ENCODE measurements at places on chromosomes 7 and 10.

- H3K36me3 ChIP-seq = no peaks in the 10 kb centered on the region
- no peak overlapping the region for H3K27ac ChIP-seq
- H3K27me3 ChIP-seq = no peaks in the 10 kb centered on the region
- no peak for DNase-seq
These were observed 443.8 kb downstream of the MAGI2 start for GRCh38 chr7:79009647-79010046.

- peak overlapping the region; percentile 91 for H3K27ac ChIP-seq
- no peak for DNase-seq
- H3K27me3 ChIP-seq = no peaks in the 10 kb centered on the region
- peaks cover 10% of the 10 kb centered on the region for H3K4me1 ChIP-seq
- H3K4me3 ChIP-seq = peak overlapping the region; percentile 77
These were observed 655 bp downstream of the PTPRE start for GRCh38 chr10:127907411-127908105.

DNA sequence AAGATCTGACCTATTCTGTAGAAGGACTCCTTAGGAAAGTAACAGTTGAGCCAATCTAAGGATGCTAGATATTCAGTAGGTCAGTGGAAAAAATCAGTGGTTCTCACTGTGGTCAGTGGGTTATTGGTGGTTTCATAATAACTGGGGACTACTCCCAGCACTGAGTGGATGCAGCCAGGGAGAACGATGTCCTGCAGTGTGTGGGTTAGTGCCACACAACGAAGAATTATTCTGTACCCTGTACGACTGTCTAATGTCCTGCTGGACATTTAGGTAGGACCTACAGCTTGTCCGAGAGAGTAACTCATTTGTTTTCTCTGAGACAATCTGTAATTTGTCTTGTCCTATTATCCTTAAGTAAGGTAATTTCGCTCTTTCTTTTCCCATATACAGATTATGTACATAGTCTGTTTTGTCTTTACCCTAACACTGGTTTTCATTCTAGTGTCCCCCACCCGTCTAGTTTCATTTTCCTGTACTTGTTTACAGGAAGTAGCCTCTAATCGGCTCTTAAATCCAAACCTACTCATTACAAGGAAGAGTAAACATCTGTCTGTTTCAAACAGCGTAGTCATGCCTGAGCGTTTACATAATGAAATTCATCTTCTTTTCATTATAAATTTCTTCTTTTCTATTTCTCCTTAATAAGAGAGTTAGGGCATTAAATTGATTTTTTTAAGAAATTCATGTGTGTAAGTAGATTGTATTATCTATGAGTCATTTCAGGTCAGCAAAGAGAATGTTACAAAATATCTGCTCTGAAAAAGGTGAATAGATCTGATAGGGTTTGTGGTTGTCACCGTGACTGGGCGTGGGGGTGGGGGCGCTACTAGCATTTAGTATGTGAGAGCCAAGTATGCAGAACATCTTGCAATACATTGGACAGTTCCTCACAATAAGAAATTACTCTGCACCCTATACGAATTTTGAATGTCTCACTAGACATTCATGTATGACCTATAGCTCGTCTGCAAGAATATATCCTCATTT lies 8.3 kb upstream of the ZC3HAV1L start:
- H3K27me3 ChIP-seq = no peaks in the 10 kb centered on the region
- H3K27ac ChIP-seq = no peak overlapping the region
- H3K4me1 ChIP-seq = no peaks in the 10 kb centered on the region

DNA sequence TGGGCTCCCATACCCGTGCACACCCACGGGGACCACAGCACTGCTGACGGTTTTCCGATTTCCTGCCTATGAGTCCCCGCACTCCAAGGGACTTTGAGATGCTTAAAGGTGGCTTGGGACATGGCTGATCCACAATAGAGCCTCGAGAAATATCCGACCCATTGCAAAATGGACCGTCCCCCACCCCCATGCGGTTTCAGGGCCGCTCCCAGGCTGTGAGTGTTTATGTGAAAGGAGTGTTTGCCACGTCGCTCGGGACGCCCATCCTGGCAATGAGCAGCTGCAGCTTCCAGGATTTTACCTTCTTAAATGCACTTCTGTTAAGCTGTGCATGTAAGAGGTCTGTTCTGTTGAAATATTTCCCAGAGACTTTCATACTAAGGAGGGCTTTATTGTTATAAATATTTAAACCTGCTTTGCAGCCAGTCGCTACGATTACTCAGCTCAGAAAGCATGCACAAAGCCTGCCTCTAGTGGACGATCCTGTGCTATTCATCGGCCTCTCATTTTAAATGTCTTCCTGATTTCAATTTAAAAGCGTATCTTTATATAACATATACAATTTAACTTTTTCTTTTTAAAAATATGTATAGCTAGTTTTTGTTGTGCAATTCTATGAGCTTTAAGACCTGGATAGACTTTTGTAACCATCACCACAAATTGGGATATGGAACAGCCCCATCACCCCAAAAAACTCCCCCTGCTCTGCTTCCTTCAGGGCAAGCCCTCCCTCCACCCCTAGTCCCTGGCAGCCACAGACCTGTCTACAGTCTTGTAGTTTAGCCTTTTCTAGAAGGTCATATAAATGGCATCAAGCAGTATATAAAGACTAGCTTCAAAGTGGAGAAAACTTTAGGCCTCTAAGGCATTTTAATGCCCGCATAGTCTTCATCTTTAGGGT lies 418.3 kb downstream of the PAXIP1 start:
- no peaks in the 10 kb centered on the region for H3K36me3 ChIP-seq
- H3K4me1 ChIP-seq = no peaks in the 10 kb centered on the region
- no peak overlapping the region for H3K27ac ChIP-seq
- H3K27me3 ChIP-seq = no peaks in the 10 kb centered on the region
- no peak overlapping the region for H3K4me3 ChIP-seq
- DNase-seq = peak; percentile 59

- peaks cover 18% of the 10 kb centered on the region for H3K27me3 ChIP-seq
- no peak overlapping the region for H3K27ac ChIP-seq
- H3K4me3 ChIP-seq = no peak overlapping the region
- no peak for DNase-seq
These were observed 4.1 kb downstream of the ARMC3 start for GRCh38 chr10:22931948-22932347.

DNA sequence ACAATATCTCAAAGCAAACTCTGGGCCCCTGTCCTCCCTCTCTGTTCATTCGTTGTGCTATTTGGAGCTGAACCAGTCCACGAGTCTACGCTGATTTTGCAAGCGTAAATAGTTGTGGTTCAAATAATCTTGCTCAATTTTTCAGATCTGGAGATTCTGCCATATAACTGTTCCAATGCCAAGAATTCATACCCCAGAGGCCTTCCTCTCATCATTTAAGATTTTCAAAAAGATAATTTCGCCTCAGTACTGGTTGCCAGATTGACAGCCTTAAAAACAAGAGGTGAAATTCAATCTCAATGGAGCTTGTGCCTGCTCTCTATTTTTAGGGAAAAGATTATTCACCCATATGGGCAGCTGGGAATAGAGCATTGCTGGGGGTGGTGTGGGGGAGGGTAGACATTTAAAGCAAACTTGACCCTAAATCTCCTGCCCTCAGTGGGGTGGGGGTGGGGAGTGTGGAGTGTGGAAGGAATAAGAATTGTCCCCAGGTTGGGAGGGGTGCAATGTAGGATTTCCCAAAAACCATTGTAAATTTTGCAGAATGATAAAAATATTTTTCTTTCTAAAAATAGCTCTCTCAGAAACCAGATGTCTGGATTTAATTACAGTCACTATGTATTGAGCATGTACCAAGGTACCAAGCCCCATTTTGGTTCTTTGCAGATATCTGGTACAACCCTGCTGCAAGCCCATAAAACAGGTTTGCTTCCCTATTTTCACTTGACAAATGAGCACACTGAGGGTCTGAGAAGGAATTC lies 104.7 kb upstream of the EEPD1 start:
- H3K27me3 ChIP-seq = no peaks in the 10 kb centered on the region
- DNase-seq = no peak
- H3K36me3 ChIP-seq = no peaks in the 10 kb centered on the region
- H3K27ac ChIP-seq = peak overlapping the region; percentile 47

GRCh38 chr10:75722609-75723008 lies 291.2 kb downstream of the LRMDA start:
- H3K36me3 ChIP-seq = no peaks in the 10 kb centered on the region
- no peak for DNase-seq
- H3K4me3 ChIP-seq = no peak overlapping the region
- H3K27me3 ChIP-seq = no peaks in the 10 kb centered on the region

GRCh38 chr10:103427866-103428265 lies 24.3 kb downstream of the CALHM2 start:
- DNase-seq = no peak
- no peak overlapping the region for H3K4me3 ChIP-seq
- H3K36me3 ChIP-seq = peaks cover 76% of the 10 kb centered on the region
- H3K27me3 ChIP-seq = no peaks in the 10 kb centered on the region
- H3K27ac ChIP-seq = no peak overlapping the region
- peaks cover 5% of the 10 kb centered on the region for H3K4me1 ChIP-seq

GRCh38 chr7:2099048-2099957 lies 133.4 kb downstream of the MAD1L1 start:
- H3K4me1 ChIP-seq = peaks cover 10% of the 10 kb centered on the region
- H3K36me3 ChIP-seq = no peaks in the 10 kb centered on the region
- H3K4me3 ChIP-seq = no peak overlapping the region
- H3K27me3 ChIP-seq = no peaks in the 10 kb centered on the region
- no peak overlapping the region for H3K27ac ChIP-seq

DNA sequence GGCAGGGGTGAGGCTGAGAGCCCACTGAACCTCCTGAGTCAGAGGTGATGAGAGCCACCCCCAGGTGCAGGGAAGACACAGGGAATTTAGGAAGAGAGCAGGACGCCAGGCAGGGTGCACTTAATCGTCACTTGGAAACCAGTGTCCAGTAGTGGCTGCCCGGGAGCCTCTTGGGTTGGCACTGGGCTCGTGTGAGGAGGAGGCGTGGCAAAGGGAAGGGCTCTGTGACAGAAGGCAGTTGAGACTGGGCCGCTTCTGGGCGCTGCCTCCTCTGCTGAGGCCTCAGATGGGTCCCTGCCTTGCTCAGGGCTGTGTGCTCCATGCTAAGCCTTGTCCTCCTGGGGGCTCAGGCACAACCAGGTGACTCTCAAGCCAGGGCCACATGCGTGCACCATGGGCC lies 13.3 kb downstream of the RET start:
- H3K27me3 ChIP-seq = peaks cover 32% of the 10 kb centered on the region
- no peaks in the 10 kb centered on the region for H3K4me1 ChIP-seq
- H3K36me3 ChIP-seq = no peaks in the 10 kb centered on the region
- no peak overlapping the region for H3K4me3 ChIP-seq

DNA sequence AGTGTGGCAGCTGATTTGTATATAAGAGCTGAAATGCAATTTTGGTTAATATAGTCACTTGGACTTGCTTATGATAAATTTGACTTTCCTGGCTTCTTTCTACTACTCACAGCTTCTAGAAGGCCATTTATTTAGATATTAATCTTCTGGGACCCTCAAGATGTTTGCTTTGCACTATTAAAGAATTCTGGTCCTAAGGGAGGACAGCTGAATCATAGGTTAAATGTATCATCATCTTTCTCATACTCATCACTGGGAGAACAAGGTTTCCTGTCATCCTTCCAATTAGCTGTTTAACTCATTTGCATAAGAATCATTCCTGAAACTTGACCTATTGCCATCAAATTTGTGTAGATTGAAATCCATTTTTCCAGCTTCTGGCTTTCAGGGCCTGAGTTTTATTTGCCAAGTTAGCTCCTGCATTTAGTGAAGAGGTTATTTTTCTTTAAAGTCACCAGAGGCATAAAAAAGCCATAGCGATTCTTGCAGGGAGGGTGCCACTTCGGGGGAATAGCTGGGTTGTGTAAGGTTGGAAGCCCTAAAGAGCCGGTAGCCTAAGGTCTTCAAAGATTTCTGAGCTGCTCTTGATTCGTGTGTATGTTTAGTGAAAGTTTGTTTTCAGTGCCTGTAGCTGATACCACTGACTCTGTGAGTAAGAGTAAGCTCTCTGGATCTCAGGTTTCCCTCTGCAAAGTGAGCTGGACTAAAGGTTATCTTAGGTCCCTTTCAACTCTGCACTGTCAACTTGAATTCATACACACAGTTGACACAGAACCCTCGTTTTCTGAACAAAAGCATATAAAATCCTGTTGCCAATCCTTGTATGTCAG lies 4.3 kb downstream of the MAP3K8 start:
- H3K4me3 ChIP-seq = peak overlapping the region; percentile 2
- no peaks in the 10 kb centered on the region for H3K27me3 ChIP-seq
- peak overlapping the region; percentile 100 for H3K27ac ChIP-seq
- no peaks in the 10 kb centered on the region for H3K36me3 ChIP-seq
- H3K4me1 ChIP-seq = peaks cover 18% of the 10 kb centered on the region

- no peak for DNase-seq
- peaks cover 19% of the 10 kb centered on the region for H3K36me3 ChIP-seq
- H3K27ac ChIP-seq = no peak overlapping the region
- H3K4me3 ChIP-seq = no peak overlapping the region
- H3K27me3 ChIP-seq = no peaks in the 10 kb centered on the region
These were observed 15.4 kb downstream of the PTEN start for GRCh38 chr10:87878664-87879459.

- H3K36me3 ChIP-seq = no peaks in the 10 kb centered on the region
- peak; percentile 86 for DNase-seq
- H3K27ac ChIP-seq = peak overlapping the region; percentile 75
- no peak overlapping the region for H3K4me3 ChIP-seq
- H3K27me3 ChIP-seq = no peaks in the 10 kb centered on the region
These were observed 20.5 kb upstream of the INPP5A start for GRCh38 chr10:132516771-132517725.

- H3K4me3 ChIP-seq = no peak overlapping the region
- H3K4me1 ChIP-seq = peaks cover 8% of the 10 kb centered on the region
- DNase-seq = no peak
- no peaks in the 10 kb centered on the region for H3K27me3 ChIP-seq
- H3K36me3 ChIP-seq = no peaks in the 10 kb centered on the region
These were observed 139.0 kb downstream of the HERPUD2 start for GRCh38 chr7:35555934-35556333.

- no peaks in the 10 kb centered on the region for H3K4me1 ChIP-seq
- no peaks in the 10 kb centered on the region for H3K27me3 ChIP-seq
- no peak overlapping the region for H3K4me3 ChIP-seq
- H3K27ac ChIP-seq = no peak overlapping the region
- no peak for DNase-seq
These were observed 20.6 kb downstream of the FAM200A start for GRCh38 chr7:99531354-99531765.

DNA sequence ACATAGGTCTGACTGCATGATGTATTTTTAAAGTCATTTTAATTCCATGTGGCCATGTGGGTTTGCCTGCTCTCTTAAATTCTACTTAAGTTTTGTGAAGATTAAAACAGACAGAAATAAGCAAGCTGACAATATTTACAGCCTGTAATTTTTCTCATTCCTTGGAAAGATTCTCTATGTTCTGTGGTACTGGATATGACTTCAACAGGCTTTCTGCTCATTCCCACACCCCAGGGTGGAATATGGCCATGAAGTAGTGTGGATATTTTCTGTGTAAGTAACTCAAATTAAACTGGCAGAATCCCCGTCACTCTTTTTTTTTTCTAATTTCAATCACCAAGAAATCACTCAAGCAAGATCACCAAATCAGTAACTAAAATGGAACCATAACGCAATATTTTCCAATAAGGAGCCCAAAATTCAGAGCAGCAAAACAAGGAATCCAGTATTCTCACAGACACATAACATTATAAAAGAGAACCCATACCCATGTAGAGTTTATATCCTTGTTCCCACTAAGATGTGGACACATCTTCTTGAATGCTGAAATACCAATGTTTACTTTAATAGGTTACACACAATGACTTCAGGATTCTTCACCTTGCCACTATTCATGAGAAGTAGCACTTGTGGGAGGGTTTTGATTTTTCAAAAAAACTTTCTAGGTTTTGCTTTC lies 5.7 kb downstream of the HOXA5 start:
- H3K36me3 ChIP-seq = no peaks in the 10 kb centered on the region
- H3K4me3 ChIP-seq = no peak overlapping the region
- H3K4me1 ChIP-seq = peaks cover 43% of the 10 kb centered on the region
- H3K27me3 ChIP-seq = peaks cover 99% of the 10 kb centered on the region
- H3K27ac ChIP-seq = peak overlapping the region; percentile 92
- peak; percentile 40 for DNase-seq

Measured in left lung (tissue), 14 donors.